ENCODE measurements at places on chromosomes 4 and X.

- no peak for DNase-seq
Measured at GRCh38 chrX:52509916-52510315, 6.9 kb downstream of the XAGE1B start.

GRCh38 chrX:42242004-42242403, 318.6 kb upstream of the CASK start:
- no peak for DNase-seq

DNA sequence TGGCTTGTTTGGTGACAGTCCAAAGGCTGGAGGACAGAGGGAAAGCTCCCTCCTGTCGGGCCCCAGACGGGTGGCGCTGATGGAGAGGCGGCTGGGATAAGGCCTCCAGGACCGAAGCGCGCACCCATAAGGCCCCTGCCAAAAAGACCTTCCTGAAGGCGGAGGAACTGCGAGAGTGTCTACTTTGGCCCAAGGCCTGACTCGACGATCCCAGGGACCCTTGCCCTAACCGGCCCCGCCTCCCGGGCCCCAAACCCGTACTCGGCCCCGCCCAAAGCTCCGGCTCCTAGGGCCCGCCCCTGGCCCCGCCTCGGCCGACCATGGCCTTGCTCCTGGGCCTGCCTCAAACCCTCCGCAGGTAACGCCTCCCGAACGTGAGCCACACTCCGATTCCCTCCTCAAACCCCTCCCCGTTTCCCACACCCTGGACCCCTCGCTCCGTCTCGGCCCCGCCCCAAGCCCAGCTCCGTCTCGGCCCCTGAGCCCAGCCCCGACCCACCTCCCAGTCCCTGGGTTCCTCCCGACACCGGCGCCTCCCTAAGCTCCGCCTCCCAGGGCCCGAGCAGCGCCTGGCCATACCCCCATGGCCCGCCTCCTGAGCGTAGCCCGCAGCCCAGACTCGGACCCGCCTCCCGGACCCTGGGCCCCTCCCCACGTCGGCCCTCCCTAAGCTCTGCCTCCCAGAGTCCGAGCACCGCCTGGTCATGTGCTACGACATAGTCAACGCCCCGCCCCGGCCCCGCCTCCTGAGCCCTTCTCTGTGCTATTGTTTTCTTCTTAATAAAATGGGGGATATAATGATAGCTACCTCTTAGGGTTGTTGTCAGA, 90.0 kb upstream of the DRD5 start:
- peak; percentile 96 for DNase-seq

DNA sequence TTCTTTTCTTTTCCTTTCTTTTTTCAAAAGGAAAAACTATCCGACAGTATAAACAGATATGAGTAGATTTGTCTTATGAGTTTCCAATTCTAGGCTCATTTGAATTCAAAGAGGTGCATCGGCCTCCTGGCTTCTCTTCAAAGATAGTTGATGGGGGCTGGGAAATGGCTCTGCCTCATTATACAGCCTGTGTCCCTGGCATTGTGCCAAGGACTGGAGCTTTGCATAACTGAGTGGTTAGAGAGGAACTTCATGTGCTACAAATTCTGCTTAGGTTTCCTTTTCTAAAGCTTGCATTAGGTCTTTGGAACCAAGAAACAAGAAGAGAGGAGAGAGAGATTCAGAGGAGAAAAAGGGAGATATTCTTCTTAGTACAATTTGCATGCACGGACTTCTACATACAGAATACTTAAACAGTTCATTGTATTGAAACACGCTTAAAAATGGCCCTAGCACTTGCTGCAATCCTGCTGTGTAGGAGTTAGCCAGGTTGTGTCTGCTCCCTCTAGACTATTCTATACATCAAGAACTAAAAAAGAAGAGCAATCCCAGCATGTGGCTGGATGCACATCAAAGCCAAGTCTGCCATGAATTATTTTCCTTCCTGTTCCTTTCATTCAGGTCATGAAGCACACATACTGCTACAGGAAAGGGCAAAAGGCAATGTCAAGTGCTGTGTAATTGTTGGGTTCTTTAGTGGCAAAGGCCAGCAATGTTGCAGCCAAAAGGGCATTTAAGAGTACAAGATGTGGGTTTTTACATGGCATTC, 70.9 kb downstream of the INTS12 start:
- peak; percentile 75 for DNase-seq

GRCh38 chr4:162356181-162356580, 192.4 kb upstream of the FSTL5 start:
- DNase-seq: no peak

DNA sequence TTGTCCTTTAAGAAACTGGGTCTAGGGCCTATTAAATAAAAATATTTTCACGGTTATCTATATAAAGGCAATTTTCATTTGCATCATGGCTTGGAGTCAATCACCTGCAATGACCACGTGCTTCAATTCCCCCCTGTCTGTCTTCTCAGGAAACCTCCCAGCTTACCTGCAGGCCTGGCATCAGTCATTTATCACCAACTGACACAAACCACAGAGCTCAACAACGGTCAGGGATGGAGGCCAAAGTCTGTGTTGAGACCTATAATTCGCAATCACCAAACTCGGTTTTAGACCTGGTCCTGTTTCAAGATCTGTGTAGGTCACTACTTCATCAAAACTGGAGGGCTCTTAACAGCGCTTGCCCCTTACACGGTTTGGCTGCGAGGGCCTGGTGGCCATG, 1.9 kb downstream of the SLC9A7 start:
- DNase-seq: peak; percentile 15

DNA sequence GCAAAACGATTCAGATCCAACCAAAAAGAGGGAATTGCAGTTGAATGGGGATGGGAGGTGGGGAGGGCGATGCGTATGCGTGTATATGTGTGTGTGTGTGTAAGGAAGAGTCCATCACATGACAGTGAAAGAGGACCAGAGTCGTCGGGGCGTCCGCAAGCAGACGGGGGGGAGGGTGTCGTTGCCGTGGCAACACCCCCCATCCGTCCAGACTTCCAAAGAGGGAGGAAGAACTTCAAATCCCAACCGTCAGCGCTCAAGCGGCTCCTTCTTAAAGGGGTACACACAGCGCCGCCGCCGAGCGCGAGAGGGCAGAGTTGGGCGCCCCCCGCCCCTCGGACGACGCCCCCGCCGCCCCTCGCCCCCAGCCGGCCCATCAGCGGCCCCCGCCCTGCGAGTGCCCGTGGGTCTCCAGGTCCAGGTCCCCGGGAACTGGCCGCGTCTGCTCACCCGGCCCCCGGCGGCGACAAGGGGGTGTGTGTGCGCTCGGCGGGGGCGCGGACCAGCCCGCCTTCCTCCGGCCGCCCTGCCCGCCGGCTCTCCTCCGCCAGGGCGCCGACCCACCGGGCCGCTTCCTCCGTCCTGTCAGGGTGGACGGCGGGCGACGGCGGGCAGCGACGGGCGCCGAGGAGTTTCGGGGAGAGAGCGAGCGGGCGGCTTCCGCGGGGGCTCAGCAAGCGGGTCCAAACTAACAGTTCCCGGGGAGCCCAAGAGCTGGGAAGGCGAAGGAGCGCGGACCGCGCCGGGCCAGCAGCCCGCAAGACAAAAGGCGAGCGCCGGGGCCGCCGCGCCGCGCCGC, 685 bp downstream of the LCORL start:
- peak; percentile 77 for DNase-seq

DNA sequence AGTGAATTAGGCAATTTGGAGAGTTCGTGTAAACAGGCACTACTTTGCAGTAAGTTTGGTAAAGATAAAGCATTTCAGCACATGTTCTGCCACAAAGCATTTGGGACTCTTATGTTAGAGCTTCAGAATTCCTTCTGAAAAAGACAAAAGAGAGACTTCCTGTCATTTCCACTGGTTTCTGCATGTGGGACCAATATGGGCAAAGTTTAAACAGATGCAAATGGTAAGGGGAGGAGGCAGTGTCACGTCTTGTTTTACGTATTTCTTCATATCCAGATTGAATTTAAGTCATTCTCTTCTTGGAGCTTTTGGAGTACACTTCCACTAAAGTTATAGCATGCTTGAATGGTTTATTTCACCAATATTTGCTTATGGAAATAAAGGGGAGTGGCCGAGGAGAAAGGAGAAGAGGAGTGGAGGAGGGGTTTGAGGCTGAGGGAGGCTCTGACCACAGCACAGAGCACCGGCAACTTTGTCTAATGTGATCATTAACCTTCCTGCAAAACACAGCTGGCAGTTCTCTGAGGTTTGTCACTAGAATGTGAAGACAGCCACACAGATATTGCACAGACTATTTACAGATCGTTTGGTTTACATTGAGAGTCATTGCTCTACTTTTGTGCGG, at the start of gene APELA:
TSS of gene APELA (plus strand) at position 479 of the 625 bp plus-strand sequence. CDS start 154 bp downstream, outside the sequence.
- no peak for DNase-seq

DNA sequence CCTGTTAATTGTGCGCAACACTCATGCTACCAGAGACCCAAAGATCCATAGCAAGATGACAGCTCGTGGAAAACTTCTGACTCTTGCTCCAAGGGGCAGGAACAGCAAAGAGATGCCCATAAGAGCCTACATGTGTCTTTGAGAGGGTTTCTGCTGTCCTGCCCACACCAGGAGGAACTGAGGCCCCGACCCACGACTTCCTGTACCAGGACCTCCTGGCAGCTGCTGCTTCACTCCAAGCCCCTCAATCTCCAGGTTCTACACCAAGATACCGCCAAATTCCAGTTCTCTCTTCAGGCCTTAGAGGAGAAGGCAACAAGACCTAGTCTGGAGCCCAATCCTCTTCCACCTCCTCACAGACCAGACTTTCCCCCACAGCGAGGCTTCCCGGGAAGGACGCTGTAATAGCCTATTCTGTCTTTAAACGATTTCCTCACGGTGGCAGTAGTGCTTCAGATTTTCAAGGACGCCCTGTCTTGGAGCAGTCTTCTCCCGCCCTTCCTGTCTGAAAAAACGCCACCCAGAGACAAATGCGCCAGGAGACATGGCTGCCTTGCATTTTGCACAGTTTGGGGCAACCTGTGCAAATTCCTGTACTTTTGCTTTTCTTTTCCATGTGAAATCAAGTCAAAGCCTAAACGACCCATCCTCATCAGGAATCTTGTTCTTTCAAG, 230.2 kb upstream of the STK26 start:
- DNase-seq: no peak

DNA sequence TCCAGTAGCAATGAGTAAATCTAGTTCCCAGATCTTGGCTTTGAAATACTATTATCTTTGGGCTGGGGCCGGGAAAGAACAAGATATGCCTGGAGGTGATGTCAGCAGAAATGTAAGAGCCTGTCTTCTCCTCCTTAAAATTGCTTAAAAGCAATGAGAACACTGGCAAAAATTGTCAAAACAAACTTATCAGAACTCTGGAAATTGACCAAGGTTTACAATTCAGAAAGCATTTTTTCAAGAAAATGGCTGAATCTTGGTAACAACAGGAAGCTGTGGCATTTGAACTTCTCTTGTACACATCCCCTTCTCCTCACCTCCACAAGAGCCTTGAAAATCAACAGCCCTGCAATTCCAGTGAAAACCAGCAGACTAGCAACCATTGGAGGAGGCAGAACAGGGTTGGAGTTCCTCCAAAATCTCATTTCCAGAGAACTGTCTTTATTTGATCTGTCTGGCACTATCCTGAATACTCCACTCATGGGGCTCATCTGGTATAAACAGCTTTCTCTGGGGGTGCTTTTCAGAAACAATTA, 13.5 kb downstream of the TIMP1 start:
- DNase-seq: no peak

DNA sequence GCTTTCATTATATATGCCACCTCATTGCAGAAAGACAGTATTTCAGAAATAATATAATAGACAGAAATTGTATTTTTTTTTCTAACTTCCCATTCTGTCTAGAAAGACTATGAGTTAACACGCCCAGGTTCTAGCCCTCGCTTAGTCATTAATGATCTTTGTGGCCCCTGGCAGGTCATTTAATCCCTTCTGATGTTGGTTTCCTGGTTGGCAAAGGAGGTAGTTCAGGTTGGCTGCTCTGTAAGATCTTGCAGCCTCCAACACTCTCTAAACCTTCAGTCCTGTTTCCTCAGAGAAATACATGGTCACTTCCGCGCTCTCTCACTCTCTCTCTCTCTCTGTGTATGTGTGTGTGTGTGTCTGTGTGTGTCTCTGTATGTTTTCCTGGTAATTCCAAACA, 156.3 kb upstream of the NOCT start:
- no peak for DNase-seq

DNA sequence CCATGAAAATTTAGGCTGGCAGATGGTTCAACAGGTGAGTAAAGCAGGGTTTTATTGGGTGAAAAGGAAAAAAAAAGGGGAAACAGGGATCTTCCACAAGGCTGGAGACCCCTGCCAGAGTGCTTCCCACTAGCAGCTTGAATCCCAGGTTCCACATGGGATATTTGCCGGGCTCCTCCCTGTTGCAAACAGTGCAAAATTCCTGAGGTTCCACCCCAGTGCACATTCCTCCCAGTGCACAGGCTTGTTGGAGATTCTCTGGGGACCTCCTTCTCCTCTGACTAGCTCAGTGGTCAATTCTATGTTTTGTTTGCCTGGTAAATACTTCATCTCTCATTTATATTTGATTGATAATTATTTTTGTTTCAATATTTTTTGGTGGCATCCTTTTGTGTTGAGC, 66.4 kb upstream of the UGT2B15 start:
- DNase-seq: no peak

- DNase-seq: no peak
Measured at GRCh38 chrX:117522725-117523700, 593.6 kb downstream of the KLHL13 start.

GRCh38 chr4:122479935-122480416, 23.5 kb upstream of the IL2 start:
- DNase-seq: peak; percentile 66

- DNase-seq: peak; percentile 14
Measured at GRCh38 chrX:143648705-143649104, 12.8 kb upstream of the SLITRK4 start.

GRCh38 chr4:123418351-123418931, 21.8 kb downstream of the SPRY1 start:
- peak; percentile 63 for DNase-seq

- DNase-seq: no peak
Measured at GRCh38 chr4:52298444-52298843, 247.3 kb downstream of the SPATA18 start.

- no peak for DNase-seq
Measured at GRCh38 chr4:173731257-173731656, 201.2 kb upstream of the HAND2 start.

GRCh38 chr4:77453911-77454310, 151.7 kb upstream of the CXCL13 start:
- DNase-seq: no peak

- no peak for DNase-seq
Measured at GRCh38 chr4:120418146-120418545, 351.5 kb upstream of the MAD2L1 start.

DNA sequence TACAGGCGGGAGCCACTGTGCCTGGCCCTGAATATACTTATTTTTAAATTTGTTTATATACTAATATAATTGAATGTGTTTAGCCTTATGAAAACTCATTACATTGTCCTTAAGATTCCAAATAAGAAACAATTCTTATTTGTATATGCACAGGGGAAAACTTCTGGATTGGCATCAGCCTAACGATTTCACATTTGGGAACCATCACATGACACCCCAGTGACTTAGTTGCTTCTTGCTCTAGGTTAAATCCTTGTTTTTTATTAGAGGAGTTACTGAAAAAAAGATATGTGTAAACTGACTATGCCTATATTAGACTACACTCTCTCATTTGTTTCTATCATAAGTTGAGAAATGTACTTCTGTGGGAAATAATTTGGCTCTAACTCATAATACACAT, 520.2 kb downstream of the SPRY1 start:
- no peak for DNase-seq

All from hematopoietic multipotent progenitor cell treated with erythropoietin and hydrocortisone succinate and interleukin-3 and kit ligand, for 6 days (in vitro differentiated cells).